ENCODE measurements at places on chromosomes 7 and 10.

DNA sequence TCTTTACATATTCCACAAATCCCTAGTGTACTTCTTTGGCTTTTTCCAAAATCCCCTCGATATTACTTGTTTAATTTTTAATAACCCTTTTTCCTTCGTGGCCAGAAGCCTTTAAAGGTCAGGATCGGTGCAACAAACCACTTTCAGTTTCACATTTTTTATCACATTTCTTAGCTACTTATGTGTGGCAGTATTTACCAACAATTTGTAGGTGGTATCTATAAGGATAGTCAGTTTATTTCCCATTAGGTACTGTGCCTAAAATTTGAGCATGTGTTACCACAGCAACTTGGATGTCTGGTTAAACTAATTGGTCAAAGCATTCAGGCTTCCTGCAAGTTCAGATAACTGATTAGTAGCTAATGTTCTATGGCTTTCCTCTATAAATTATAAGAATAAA lies 104.9 kb downstream of the CDK14 start:
- peak; percentile 39 for DNase-seq

DNA sequence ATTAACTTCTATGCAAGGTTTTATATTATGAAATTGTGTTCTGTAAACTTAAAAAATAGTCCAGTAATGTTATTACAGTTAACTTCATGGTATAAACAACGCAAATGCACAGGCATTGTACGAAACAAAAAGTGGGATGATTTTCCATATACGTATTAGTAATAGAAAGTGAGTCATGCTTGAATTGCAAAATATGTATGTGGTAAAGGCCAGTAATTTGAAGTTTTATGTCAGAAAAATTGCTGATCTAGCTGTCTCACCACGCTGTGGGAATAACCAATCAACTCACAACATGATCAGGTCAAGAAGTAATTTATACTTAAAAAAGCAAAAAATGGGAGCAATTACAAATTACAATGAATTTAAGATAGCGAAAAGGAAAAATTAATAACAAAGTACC lies 37.0 kb upstream of the GLI3 start:
- DNase-seq: peak; percentile 84

DNA sequence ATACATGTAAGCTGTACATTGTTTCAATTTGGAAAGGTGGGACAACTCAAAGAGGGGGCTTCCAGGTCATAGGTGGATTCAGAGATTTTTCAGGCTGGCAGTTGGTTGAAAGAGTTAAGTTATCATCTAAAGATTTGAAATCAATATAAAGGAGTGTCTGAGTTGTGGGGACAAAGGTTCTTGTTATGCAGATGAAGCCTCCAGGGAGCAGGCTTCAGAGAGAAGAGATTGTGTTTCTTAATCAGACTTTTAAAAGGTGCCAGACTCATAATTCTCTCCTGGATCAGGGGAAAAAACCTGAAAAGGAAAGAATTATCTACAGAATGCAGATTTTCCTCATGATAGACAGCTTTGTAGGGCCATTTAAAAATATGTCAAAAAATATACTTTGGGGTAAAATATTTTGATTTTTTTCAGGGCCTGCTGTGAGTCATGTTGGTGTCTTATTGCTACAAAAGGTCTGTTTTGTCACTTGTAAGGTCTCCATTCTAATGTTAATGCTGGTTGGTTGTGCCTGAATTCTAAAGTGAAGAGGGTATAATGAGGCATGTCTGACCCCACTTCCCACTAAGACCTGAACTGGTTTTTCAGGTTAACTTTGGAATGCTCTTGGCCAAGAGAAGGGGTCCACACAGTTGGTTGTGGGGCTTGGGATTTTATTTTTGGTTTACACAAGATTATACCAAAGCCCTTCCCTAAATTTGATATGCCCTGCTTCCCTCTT lies 52.7 kb upstream of the PRSS1 start:
- DNase-seq: no peak

GRCh38 chr10:60962946-60963345 lies 19.0 kb upstream of the RHOBTB1 start:
- peak; percentile 67 for DNase-seq

GRCh38 chr10:27819781-27820531 lies 74.3 kb upstream of the MKX start:
- peak; percentile 9 for DNase-seq

Measured in cardiac fibroblast (primary cell).